Stimulated activated CD8-positive, alpha-beta memory T cell treated with anti-CD3 and anti-CD28 coated beads, Interleukin-7, amount 100 ng/mL, for 1 hour (primary cell): ENCODE measurements at places on chromosomes 7 and 10.

DNA sequence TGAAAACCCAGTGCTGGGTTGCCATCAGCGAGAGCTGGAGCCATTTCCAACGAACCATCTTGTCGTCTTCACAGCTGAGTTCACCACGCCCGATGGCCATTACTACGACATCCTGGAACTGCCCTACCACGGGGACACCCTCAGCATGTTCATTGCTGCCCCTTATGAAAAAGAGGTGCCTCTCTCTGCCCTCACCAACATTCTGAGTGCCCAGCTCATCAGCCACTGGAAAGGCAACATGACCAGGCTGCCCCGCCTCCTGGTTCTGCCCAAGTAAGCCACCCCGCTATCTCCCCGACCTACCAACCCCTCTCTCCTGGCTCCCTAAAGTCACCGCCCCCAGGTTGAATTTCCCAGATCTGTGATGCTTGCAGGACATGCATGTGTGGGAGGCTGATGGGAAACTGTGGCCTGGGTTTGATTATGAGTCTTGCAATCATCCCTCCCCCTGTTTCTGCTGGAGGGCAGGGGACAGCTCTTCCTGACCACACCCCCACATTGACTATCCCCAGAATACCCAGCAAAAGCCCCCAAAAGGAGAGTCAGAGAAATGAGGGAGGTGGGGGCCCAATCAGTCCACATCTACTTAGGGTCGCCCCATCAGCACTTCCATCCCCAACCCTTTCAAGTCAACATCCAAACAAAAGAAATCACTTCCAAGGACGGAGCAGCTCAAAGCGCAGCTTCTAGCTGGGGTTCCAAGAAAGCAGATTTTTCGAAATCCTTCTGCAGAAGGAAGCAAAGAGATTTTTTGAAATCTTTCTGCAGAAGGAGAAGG lies 6.9 kb downstream of the SERPINE1 start:
- no peak for DNase-seq

DNA sequence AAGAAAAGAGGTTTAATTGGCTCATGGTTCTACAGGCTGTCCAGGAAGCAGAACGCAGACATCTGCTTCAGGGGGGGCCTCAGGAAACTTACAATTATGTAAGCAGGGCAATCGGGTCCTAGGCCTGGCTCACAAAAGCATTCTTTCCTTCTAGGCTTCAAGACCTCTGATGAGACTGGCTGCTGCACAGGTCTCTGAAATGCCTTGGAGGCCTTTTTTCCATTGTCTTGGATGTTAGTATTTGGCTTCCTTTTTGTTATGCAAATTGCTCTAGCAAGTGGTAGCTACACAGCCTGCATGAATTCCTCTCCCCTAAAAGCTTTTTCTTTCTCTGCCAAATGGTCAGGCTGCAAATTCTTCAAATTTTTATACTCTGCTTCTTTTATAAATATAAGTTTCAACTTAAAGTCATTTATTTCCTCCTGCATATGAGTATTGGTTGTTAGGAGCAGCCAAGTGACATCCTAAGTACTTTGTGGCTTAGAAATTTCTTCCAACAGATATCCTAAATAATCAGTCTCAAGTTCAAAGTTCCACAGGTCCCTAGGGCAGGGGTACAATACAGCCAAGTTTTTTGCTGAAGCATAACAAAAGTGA lies 83.1 kb upstream of the SEMA3A start:
- no peak for DNase-seq

- DNase-seq, result no peak
These were observed 8.1 kb downstream of the FKBP14 start for GRCh38 chr7:30018451-30018850.

DNA sequence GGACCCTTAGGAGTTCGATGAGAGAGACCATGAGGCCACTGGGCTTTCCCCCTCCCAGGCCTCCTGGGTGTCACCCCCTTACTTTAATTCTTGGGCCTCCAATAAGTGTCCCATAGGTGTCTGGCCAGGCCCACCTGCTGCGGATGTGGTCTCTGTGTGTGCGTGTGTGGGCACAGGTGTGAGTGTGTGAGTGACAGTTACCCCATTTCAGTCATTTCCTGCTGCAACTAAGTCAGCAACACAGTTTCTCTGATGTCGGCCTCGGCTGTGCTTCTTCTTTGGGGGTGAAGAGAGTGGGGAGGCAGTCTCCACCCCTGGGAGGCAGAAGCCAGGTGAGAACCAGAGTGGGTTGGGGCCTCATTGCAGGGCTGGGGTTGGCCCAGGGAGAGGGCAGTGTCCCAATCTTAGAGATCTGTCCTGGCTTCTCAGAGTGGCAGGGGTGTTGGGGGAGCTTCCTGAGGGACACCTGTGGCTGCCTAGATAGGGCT lies 1.5 kb downstream of the PVRIG start:
- peak; percentile 26 for DNase-seq

- no peak for DNase-seq
These were observed 361.7 kb upstream of the ETV1 start for GRCh38 chr7:14351167-14351566.

- no peak for DNase-seq
These were observed 57.6 kb downstream of the TSPAN15 start for GRCh38 chr10:69508738-69509340.

DNA sequence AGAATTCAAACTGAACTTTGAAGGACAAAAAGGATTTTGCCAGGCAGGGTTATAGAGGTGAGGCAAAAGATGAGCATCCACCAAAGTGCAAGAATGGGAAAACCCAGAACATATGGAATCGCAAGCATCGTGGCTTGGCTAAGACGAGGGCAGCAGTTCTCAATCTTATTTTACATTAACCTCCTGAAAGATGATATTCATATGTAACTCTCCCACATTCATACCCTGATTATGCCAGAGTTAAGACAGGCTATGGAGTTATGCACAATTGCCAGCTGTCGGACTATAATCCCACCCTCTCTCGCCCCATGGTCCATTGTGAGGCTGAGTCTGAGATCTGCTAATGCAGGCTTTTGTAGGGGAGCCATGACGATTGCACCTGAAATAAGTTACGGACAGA lies 21.2 kb upstream of the ASAH2 start:
- no peak for DNase-seq

- no peak for DNase-seq
These were observed 22.0 kb downstream of the KLF6 start for GRCh38 chr10:3763035-3763456.

DNA sequence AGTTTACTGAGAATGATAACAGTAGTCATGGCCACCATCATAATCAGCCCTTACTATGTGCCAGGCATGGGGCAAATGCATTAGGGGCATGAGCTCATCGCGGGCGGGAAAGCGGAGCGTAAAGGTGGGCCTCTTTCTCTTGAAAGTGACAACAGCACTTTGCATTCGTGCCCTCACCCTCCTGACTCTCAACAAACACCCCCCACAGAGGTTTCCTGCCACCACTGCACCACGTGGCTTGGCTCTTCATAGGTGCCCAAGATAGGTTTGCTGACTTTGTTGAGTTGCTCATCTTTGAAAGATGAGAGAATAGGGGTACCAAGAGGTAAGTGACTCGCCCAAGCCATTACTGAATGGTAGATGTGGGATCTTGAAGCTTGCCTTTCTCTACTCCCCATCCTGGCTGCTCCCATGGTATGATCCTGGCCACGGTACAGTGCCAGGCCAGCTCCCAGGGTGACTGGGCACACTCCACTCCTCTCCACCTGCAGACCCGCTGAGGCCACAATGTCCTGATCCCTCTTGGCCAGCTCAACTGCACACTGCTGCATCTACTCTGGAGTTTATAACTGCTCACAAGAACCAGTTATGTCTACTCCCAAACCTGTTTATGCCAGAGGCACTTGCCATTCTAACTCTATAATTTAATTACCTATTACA lies 26.0 kb downstream of the SLIT1 start:
- no peak for DNase-seq

GRCh38 chr7:18895456-18895855 lies 222.0 kb downstream of the TWIST1 start:
- DNase-seq, result no peak

- no peak for DNase-seq
These were observed 34.2 kb upstream of the IL15RA start for GRCh38 chr10:6011558-6011957.

DNA sequence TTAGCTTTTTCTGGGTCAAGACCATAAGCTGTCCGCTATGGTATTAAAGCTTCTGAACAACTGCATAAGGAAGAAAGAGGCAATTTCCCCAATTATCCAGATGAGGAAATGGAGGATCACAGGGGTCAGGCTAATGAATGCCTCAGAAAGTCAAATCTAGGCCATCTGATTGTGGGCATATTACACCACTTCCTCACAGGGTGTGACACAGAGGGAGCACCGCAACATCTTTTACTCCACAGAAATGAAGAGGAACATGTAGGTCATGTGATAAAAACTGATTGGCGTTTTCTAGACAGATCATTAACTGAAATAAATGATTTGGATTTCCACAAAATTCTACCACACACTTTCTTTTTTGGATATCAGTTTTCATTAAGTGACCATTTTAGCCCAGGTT lies 384.4 kb downstream of the PARD3 start:
- DNase-seq, result no peak

GRCh38 chr7:135938563-135938962 lies 38.6 kb downstream of the MTPN start:
- no peak for DNase-seq

GRCh38 chr7:149794661-149795060 lies 21.3 kb upstream of the ZNF467 start:
- no peak for DNase-seq

DNA sequence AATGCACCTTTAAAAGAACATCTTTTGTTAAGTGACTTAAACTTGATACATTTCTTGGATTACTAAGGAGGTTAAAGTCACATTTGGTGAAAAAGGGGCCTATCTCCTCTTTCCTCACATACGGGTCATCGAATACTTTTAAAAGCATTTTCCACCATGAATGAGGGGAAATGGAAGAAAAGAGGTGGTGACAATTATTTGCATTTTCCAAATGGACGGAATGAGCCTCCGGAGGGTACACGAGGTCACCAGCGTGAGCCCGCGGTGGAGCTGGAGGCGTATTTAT lies 1.0 kb upstream of the BMPR1A start:
- no peak for DNase-seq

DNA sequence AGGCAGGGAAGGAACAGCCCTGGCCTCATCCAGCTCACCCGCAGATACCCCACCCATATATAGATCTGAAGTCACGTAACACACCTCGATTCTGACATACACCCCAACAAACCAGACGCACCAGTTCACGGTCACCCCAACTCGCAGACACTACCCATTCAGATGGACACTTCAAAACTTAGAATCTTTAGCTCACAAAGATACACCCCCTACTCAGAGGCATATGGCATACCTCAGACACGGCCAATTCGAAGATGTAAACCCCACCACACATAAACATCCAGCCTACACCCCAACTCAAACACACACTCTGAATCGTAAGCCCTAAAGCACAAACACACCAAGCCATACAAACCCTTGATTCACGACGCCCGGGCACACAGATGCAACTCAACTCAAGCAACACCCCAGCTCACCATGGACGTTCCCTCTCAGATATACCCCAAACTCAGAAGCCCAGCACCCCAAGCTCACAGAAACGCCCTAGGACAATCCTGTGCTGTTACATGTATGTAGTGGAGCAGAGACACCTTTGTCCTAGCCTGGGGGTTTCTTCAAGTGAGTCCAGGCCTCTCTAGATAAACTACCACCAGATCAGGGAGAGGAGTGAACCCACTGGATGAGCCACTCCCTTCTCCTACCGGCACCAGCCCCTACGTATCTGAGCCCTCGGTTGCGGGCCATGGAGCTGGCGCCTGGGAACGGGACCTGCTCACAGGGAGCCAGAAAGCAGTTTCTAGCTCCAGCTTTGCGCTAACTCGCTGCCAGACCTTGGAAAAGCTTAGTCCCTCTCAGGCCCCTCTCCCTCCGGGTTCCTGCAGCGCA lies 8.8 kb downstream of the PSD start:
- no peak for DNase-seq

- DNase-seq, result no peak
These were observed 47.8 kb upstream of the SAMD8 start for GRCh38 chr10:75063461-75064230.
